ENCODE measurements at places on chromosomes 16 and 17.

DNA sequence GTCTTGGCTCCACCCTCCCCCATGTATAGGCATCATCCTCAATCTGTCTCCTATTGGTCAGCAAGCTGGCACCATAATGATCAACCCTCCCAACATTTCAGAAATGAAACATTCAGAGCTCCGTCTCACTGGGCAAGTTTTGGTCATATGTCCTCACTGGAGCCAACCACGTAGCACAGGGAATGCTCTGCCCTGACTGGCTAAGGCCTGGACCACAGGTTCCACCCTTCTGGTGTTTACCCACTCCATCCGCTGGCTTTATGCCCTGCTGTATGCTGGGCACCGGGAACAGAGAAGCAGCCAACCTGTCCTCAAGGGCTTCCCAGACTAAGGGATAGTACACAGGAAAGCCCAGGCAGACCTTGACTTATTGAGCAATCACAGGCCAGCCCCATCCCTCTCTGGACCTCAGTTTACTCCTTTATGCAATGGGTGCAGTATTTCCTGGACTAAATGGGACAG is 20.5 kb downstream of the MYO15A start:
- peak; percentile 34 for DNase-seq

- no peak for DNase-seq
Observed at GRCh38 chr17:34567691-34568465, 11.5 kb upstream of the TMEM132E start.

- DNase-seq, result no peak
Observed at GRCh38 chr16:66050991-66051390, 315.5 kb upstream of the CDH5 start.

DNA sequence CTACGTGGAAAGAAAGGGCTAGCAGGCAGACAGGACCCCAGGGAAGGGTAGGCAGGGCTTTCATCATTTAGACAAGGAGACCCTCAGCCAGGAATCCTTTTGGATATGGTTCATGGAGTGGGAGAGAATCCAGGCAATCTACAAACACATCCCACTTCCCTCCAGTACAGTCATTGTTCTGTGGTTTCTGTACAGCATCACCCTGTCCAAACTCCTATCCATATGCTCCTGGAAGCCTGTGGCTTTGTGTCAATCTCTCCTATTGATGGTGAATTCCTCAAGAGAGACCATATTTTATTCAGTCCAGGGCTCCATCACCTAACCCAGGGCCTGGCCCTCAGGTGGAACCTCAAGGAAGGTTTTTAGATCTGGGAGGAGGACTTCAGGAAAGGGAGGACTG is 99.2 kb downstream of the SPACA3 start:
- DNase-seq, result no peak

DNA sequence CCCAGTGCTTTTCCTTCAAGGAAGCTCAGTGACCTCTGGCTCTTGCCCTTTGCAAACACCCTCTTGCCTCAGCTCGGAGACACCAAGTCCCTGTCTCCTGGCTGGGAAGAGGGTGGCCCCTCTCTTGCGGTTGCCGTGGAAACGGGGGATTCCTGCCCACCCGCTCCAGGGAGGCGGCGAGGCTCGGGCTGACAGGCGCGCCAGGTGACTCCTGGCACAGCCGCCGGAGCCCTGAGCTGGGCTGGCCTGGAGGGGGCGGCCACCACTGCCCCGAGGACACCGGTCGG is 71.4 kb downstream of the ABR start:
- no peak for DNase-seq

DNA sequence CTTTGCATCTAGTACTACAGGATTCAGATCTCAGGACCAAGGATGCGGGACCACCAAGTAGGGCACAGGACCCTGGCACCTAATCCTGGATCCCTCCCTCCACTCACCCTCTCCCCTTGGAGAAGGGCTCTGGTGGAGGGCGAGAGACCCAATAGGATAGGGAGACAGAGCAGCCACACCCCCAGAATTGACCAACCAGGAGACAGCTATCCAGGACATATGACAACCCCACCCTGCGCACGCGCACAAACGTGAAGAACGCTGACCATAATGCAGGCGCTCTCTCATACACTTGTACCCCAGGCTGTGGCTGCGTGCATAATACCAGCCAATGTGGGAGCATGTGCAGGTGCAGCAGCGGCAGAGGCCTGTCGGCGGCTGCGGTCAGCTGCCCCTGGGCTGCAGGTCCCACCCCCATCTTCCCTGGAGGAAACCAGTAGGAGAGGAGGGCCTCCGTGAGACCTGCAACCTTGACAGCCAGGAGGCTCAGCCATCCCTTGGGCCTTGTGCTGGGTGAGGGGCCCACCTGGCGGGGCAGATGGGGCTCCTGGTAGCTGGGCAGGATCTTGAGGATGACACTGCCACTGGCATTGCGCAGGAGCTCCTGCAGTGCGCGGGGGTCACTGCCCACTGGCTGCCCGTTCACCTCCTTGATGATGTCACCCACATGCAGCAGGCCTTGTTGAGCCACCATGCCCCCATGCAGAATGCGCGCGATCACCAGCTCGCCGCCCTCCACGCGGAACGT is 25.4 kb downstream of the MPP2 start:
- no peak for DNase-seq

DNA sequence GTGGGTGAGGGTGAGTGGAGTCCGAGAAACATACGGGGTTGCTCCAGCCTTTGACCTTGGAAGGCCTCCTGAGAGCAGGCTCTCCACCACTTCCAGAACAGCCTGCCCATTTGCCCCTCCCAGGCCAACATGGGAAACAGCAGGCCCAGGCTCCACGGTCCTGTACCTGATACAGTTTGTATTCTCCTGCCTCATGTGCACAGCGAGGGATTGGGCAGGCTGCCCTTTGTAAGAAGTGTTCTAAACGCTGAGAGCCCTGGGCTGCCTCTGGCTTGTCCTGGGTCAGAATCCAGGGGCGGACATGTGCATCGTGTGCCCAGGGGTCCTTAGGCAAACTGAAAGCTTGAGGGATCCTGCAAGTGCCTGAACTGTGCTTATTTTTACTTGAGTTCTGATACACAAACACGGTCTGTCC is 3.4 kb upstream of the CBX2 start:
- no peak for DNase-seq

DNA sequence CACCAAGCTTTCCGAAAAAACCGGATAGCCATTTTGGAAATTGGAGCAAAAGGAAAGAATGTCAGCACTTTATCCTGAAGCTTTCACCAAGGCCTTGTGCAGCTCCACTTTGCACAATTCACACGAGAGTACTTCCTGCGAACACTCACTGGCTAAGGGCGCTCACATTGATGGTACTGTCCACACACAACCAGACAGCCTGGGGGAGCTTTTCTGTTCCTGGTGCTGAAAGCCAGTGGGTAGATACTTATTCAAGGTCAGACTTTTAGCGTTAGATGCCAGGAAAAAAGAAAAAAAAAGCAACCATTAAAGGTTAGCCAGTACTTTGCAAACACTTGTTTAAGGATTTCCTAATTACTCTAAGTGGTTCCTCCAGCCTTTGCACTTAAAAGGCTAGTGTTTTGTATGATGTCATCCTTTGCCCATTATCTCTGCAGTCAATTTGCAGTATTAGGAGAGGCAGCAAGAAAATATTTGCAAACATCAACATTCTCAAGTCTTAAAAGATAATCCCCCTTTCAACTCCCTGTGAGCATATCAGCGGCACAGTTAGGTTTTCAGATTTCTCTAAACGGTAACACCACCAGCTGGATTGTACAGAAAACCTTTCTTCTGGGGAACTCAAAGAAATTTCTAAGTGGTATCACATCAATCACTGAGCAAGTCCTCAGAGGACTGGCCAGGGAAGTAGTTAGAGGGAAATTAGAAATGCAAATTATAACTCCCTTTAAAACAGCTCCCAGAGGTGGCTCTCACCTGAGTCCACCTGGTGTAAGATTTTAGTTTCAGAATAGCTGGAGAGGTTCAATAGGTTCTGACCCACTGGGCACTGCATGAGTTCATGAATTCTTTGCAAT is 243.4 kb upstream of the IRX5 start:
- DNase-seq, result no peak

GRCh38 chr17:56983366-56983765 is 5.4 kb downstream of the SCPEP1 start:
- DNase-seq, result no peak

DNA sequence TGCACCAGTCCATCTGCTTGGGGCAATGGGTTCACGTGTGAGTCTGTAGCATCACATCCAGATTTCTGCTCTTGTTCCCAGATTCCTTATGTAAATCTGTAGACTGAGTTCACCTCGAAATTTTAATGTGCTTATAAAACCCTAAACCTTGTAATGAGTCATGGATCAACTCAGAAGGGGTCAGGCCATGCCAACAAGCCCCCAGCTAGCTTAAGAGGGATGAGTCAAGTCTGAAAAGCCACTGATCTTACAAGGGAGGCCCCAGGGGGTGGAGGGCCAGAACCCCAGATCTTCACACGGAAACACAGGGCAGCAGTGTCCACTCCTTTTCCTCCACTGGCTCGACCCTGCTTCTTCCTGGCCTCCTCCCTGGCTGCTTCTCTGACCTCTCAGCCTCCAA is 399.1 kb upstream of the CDH5 start:
- DNase-seq, result no peak

GRCh38 chr16:4525634-4526277 is 12.8 kb downstream of the CDIP1 start:
- DNase-seq, result no peak

DNA sequence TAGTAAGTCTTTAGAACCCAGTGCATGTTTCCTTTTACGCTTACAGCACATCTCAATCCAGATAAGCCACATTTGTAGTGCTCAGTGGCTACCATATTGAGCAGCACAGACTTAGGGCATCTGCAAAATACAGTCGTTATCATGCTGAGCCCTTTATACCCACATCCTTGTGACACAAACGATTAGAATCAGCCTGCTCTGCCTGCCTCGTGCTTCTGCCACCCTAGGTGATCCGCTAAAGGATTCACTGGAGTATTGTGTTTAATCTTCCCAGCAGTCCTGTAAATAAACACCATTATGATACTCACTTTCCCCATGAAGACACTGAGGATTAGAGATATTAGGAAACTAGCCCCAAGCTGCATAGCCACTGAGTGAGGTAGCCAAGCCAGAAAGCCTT is 51.3 kb upstream of the FA2H start:
- DNase-seq, result no peak

GRCh38 chr16:57603115-57604024 is 25.1 kb upstream of the ADGRG1 start:
- no peak for DNase-seq

DNA sequence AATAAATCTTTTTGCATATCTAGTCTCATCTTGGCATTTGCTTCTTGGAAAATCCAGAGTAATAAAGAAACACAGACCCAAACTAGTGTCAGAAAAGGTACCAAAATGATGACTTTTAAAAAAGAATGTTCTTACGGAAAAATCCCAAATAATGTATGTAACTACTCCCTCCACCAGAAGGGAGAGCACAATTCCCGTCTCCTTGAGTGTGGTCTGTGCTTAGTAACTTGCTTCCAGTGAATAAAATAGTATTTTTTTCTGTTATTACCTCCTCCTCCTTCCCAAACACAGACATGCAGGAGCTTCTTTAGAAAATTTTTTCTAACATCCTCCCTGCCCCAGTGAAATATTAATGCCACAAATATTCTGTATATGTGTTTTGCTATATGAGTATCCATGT is 358.1 kb downstream of the ZFHX3 start:
- no peak for DNase-seq

DNA sequence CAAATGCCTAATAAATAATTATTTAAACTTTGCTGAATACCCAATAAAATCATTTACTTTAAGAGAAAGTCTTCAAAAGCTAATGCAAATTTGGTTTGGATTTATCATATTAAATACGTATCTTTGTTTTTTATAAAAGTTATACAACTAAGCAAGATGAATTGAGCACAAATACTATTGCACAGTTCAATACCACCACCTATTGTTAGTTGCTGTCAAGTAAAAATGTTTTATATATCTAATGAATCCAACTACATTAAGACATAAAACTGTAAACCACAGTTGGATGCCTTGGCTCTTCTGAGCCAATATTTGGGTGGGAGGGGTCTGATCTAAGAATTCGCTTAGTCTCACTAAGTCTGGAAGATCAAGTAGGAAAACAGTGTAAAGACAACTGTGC is 7.7 kb downstream of the FBXL20 start:
- DNase-seq, result no peak

DNA sequence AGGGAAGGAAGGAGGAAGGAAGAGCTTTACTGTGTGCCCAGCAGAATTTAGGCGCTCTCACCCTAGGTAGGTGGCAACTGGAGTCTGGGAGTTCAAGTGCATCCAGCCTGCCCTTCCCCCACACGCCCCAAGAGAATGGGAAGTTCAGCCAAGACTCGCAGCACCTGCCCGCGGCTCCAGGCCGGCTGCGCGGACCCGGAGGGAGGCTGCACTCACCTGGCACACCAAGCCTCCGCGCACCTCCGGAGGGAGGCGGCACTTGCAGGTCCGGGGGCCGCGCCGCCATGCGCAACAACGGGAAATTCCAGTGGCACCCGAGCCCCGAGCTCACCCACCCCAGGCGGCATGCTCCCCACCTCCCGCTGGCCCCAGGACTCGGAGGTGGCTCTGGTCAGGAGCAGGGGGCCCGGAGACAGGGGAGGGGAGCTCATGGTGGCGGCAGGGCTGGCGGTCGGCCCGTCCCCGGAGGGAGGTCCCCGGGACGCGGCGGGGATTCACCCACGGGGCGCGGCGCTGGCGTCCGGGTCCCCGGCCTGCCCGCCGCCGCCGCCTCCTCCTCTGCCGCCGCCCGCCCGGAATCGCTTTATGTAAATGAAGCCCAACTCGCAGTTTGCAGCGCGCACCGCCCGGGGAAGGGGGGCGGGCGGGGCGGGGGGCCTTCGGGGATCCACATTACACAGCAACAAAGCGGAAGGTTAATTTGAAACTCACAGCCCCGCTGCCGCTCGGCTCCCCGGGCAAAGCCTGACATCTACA is at the start of gene ZFHX3:
Gene ZFHX3 (minus strand): TSS at position 593 of the 756 bp plus-strand sequence. CDS start 87,983 bp downstream, outside the sequence.
- DNase-seq, result no peak

DNA sequence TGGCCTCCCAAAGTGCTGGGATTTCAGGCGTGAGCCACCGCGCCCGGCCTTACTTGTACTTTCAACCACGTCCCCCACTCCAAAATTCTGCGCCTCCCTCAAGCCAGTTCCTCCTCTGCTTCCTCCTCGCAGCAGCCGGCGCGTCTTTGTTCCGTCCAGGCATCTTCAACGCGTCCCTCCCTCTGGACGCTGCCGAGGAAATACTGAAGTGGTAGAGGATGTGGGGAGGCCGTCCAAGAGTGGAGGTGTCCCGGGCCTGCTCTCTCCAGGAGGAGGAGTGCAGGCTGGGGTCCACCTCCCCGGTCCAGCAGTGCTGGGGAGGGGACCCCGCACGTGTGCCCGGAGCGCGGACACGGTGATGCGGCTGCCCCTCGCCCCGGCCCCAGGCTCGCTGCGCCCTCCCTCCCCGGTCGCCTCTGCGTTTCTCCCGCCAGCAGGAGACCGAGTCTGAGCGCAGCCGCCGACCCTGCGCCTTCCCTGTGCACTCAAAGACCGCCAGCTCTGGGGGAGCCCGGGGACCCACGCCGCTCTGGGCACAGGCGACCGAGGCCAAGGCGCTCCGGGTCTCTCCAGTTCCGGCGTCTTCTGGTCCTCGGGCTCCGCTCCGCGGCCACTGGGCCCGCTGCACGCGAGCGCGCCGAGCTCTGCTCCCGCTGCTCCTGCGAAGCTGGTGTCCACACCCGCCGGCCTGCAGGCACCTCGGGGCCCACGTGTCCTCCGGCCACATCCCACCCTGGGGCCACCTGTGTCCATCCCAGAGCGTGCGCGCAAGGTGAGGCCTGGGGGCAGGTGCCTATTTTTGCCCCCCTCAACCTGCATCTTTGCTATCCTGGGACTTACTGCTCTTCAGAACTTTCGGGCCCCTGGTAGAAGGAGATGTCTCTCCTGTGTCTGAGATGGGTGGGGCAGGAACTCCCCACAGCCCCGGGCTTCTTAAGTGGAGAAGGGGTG is 31.7 kb downstream of the OSBPL7 start:
- DNase-seq, result no peak
